ENCODE measurements at places on chromosomes 2 and 18. TPM values are rescaled to one million over a fixed set of nuclear protein-coding genes. Genes with fewer than 3 reads are reported as not detected.

Gene PARD6G
- 0.33 TPM for total RNA-seq

Gene TNFAIP6
- not detected for total RNA-seq

Gene TFCP2L1
- 0.28 TPM for total RNA-seq

Gene REV1
- 29.1 TPM for total RNA-seq

Gene TMEM198
- total RNA-seq: 0.95 TPM

Data from activated CD4-positive, alpha-beta memory T cell treated with anti-CD3 and anti-CD28 coated beads, Interleukin-2, amount 10 ng/mL, durations not matched to agents 7 days and 5 days (primary cell).